T-helper 17 cell (primary cell): ENCODE measurements at places on chromosomes 4 and X. TPM values are rescaled to one million over a fixed set of nuclear protein-coding genes. Genes with fewer than 3 reads are reported as not detected.

The NOCT gene
- 24.0 TPM for total RNA-seq

The CDX4 gene
- not detected for total RNA-seq

The TSPAN7 gene
- 0.18 TPM for total RNA-seq

The RAB28 gene
- 8.9 TPM for total RNA-seq

The ZNF674 gene
- 3.9 TPM for total RNA-seq

DNA sequence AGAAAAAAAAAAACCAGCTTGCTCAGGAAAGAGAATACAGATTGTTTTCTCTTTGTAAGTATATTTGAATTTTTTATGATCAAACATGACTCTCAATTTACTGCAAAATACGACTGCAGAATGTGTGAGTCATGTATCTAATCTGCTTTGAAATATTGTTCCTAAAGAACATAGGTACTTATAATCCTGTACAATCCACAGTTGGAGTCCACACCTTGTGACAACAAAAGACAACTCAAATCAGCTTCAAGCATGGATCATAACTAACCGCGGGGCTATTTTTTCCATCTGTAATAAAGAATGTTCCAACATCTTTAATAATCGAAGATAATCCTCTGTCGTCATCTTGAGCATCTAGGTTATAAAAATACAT is 77.8 kb upstream of the STIM2 start:
- H3K27me3 ChIP-seq, result no peaks in the 10 kb centered on the region
- no peak overlapping the region for H3K27ac ChIP-seq
- no peak overlapping the region for H3K4me3 ChIP-seq
- peaks cover 6% of the 10 kb centered on the region for H3K4me1 ChIP-seq
- no peak for DNase-seq

DNA sequence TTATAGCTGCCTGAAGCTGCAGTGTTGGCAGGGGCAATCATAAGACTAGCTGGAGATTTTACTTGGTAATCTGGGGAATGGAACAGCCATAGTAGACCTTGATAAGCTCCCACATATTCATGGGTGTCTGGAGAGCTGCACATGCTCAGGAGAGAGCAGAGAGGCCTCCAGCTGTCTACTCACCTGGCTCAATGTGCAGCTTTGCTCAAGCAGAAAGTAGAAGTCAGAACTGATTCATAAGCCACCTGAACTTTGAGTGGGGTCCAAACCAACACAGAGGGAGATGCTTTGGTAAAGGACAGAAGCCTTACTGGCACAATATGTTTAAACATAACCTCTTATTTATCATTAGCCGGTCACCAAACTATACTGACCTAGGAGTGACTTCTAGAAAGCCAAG is 54.4 kb downstream of the KDM6A start:
- H3K36me3 ChIP-seq, result peaks cover 3% of the 10 kb centered on the region
- no peak for DNase-seq
- H3K4me3 ChIP-seq, result no peak overlapping the region
- peaks cover 23% of the 10 kb centered on the region for H3K4me1 ChIP-seq
- H3K27me3 ChIP-seq, result no peaks in the 10 kb centered on the region

DNA sequence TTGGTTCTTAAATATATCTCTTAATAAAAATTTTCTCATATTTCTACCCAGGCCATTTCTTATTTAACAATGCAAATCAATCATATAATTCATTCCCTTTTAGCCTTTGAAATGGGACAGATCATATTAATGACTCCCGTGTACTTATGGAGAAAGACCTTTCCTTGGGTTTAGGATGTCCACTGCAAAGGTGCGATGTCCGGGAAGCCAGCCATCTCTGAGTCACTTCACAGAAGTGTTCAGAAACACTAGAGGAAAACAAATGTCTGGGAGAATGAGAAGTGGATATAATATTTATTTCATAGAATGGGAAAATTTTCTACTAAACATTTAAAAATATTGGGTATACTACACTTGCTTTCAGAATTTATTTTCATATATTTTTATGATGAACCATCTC is 15.3 kb downstream of the INTU start:
- H3K27me3 ChIP-seq, result peaks cover 4% of the 10 kb centered on the region
- DNase-seq, result no peak
- H3K4me1 ChIP-seq, result no peaks in the 10 kb centered on the region
- H3K36me3 ChIP-seq, result no peaks in the 10 kb centered on the region
- no peak overlapping the region for H3K4me3 ChIP-seq

GRCh38 chrX:68354879-68355628 is 78.2 kb downstream of the OPHN1 start:
- no peak overlapping the region for H3K4me3 ChIP-seq
- H3K36me3 ChIP-seq, result no peaks in the 10 kb centered on the region
- H3K4me1 ChIP-seq, result no peaks in the 10 kb centered on the region
- no peak overlapping the region for H3K27ac ChIP-seq
- no peaks in the 10 kb centered on the region for H3K27me3 ChIP-seq
- DNase-seq, result no peak

DNA sequence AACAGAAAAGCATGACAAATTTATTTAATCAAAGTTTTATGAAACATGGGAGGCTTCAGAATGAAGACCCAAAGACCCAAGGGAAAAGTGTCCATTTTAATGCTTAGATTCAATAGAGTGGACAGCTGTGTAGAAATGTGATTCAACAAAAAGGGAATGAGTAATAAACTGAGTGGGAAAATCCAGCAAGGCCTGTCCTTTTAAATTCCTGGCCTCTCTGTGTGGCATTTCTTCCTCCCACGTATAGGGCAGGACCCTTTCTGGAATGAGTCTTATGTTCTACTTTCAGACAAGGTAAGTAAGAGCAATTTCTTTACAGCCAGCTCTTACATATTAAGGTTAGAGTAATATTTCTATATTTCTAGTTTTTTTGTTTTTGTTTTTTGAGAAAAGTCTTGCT is 14.5 kb downstream of the AASDH start:
- H3K36me3 ChIP-seq, result peaks cover 7% of the 10 kb centered on the region
- no peaks in the 10 kb centered on the region for H3K27me3 ChIP-seq
- H3K27ac ChIP-seq, result no peak overlapping the region
- H3K4me3 ChIP-seq, result no peak overlapping the region

- no peaks in the 10 kb centered on the region for H3K36me3 ChIP-seq
- no peak overlapping the region for H3K4me3 ChIP-seq
- DNase-seq, result no peak
- H3K4me1 ChIP-seq, result peaks cover 6% of the 10 kb centered on the region
- no peaks in the 10 kb centered on the region for H3K27me3 ChIP-seq
Measured at GRCh38 chrX:77694491-77694890, 91.5 kb downstream of the ATRX start.

DNA sequence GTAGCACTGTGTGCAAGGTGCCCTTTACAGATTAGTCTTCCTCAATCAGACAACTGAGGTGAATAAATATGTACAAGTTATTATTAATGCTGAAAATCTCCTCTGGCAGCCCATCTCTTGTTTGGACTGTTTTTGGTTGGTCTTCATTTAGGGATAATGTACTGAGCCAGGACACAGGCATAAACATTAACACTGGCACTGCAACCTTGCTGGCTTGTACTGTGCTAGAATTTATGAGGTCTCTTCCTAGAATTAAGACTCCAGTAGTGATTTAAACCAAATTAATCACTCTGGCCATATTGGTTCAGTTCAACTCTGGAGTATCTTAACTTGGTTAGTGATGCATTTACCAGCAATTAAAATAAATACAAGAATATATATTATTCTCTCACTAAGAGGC is 244.7 kb upstream of the GK2 start:
- no peaks in the 10 kb centered on the region for H3K27me3 ChIP-seq
- H3K36me3 ChIP-seq, result no peaks in the 10 kb centered on the region
- H3K4me3 ChIP-seq, result no peak overlapping the region
- no peak overlapping the region for H3K27ac ChIP-seq

- H3K27me3 ChIP-seq, result no peaks in the 10 kb centered on the region
- no peak overlapping the region for H3K4me3 ChIP-seq
Measured at GRCh38 chr4:161252520-161253141, 911.2 kb downstream of the FSTL5 start.

GRCh38 chr4:154032914-154033313 is 244.0 kb upstream of the SFRP2 start:
- H3K4me3 ChIP-seq, result no peak overlapping the region
- peaks cover 26% of the 10 kb centered on the region for H3K27me3 ChIP-seq
- H3K4me1 ChIP-seq, result no peaks in the 10 kb centered on the region
- no peaks in the 10 kb centered on the region for H3K36me3 ChIP-seq
- no peak overlapping the region for H3K27ac ChIP-seq
- DNase-seq, result no peak

DNA sequence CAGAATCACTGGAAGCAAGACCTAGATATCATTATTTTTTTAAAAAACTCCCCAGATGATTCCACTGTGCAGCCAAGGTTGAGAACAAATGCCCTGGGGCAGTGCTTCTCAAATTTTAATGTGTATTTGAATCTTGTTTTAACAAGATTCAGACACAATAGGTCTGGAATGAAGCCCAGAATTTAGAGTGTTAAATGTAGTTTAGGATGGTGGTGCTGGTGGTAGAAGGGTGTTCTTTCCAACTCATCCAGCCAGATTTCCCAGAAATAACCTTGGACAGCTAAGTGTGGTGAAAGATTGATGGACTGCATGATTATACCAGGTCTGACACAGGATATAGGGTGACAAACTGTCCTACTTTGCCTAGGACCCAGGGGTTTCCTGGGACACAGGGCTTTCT is 120.1 kb upstream of the MED14 start:
- H3K4me1 ChIP-seq, result no peaks in the 10 kb centered on the region
- H3K36me3 ChIP-seq, result no peaks in the 10 kb centered on the region
- no peak overlapping the region for H3K4me3 ChIP-seq
- no peak overlapping the region for H3K27ac ChIP-seq
- no peak for DNase-seq

GRCh38 chrX:109841257-109841656 is 108.2 kb upstream of the ACSL4 start:
- no peak for DNase-seq
- H3K27me3 ChIP-seq, result no peaks in the 10 kb centered on the region
- no peaks in the 10 kb centered on the region for H3K36me3 ChIP-seq

DNA sequence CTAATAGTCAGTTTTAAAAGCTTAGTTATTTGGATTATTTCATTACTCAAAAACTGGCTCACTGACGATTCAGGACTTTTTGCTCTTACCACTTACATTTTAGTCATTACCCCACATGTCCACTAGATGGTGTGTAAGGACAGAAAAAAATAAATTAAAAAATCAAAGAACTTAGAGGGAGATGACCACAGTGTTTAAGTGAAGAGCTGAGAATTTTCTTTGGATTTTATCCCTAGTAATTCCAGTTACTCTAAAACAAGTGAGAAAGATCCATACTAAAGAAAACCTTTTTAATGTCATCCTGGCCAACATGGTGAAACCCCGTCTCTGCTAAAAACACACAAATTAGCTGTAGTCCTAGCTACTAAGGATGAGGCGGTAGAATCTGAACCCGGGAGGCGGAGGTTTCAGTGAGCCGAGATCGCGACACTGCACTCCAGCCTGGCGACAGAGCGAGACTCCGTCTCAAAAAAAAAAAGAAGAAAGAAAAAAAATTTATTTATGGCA is 26.4 kb upstream of the TMPRSS11B start:
- DNase-seq, result no peak
- H3K4me1 ChIP-seq, result no peaks in the 10 kb centered on the region
- H3K27me3 ChIP-seq, result peaks cover 20% of the 10 kb centered on the region
- H3K36me3 ChIP-seq, result no peaks in the 10 kb centered on the region
- H3K4me3 ChIP-seq, result no peak overlapping the region

DNA sequence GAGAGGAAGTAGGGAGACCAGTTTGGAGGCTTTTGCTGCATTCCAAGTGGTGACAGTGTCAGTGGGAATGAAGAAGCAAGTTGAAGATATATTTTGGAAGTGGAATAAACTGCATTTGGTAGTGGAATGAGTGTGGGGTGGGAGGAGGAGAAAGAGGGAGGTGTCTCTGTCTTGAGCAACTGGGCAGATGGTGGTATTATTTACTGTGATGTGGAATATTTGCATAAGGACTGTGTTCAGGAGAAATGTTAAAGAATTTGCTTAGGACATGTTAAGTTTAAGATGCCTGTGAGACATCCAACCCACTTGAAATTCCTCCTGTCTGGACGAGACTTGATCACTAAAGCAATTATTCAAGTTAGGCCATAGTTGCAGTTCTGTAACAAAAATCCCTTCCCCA is 448.9 kb upstream of the AMOT start:
- H3K4me1 ChIP-seq, result no peaks in the 10 kb centered on the region
- H3K27me3 ChIP-seq, result no peaks in the 10 kb centered on the region
- no peak overlapping the region for H3K27ac ChIP-seq
- DNase-seq, result no peak
- no peaks in the 10 kb centered on the region for H3K36me3 ChIP-seq
- no peak overlapping the region for H3K4me3 ChIP-seq

DNA sequence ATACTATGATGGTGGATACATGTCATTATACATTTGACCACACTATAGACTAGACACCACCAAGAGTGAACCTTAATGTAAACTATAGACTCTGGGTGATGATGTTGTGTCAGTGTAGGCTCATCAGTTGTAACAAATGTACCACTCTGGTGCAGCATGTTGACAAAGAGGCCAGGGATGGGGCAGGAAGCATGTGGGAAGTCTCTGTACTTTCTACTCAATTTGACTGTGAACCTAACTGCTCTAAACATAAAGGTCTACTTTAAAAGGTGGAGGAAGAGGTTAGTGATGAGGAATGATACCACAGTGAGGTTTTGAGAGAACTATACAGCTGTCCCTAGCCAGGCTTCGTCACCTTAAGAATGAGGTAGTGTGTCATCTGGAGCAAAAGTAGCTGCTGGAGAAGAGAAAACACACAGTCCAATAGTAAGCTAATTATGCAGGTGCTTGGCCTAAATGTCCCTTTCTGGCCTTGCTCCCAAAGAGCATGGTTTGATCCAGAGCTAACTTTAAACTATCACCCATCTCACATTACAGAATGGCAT is 38.4 kb downstream of the GRSF1 start:
- H3K36me3 ChIP-seq, result peaks cover 3% of the 10 kb centered on the region
- no peaks in the 10 kb centered on the region for H3K4me1 ChIP-seq
- no peak overlapping the region for H3K4me3 ChIP-seq
- DNase-seq, result no peak
- H3K27ac ChIP-seq, result no peak overlapping the region

GRCh38 chr4:139774759-139775487 is 109.3 kb downstream of the MGST2 start:
- no peaks in the 10 kb centered on the region for H3K36me3 ChIP-seq
- H3K27me3 ChIP-seq, result peaks cover 15% of the 10 kb centered on the region

DNA sequence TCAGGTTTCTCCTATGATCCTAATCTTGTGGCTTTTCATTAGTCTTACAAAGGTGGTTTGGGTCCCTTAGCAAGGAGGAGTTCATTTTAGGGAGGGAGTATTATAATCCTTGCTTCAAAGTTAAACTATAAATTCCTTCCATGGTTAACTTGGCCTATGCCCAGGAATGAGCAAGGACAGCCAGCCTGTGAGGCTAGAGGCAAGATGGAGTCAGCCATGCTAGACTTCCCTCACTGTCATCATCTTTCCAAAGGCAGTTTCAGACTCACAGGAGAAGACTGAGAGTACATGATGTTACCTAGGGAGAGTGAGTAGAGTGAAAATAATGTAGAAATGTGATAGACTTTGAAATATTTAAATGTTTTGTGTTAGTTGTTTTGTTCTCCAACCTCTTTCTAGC is 192.3 kb downstream of the GPAT3 start:
- no peaks in the 10 kb centered on the region for H3K4me1 ChIP-seq
- no peak for DNase-seq
- H3K4me3 ChIP-seq, result no peak overlapping the region
- H3K27me3 ChIP-seq, result peaks cover 23% of the 10 kb centered on the region
- H3K36me3 ChIP-seq, result peaks cover 2% of the 10 kb centered on the region
